NCI-H1930 (cell line): ENCODE measurements at places on chromosomes 6 and 20.
A peak's percentile ranks its signal among the peaks of the same experiment; 100 is the strongest.

- DNase-seq, result no peak
Measured at GRCh38 chr20:58388028-58388601, 914 bp upstream of the VAPB start.

- DNase-seq, result no peak
Measured at GRCh38 chr6:128981716-128982115, 98.8 kb downstream of the LAMA2 start.

DNA sequence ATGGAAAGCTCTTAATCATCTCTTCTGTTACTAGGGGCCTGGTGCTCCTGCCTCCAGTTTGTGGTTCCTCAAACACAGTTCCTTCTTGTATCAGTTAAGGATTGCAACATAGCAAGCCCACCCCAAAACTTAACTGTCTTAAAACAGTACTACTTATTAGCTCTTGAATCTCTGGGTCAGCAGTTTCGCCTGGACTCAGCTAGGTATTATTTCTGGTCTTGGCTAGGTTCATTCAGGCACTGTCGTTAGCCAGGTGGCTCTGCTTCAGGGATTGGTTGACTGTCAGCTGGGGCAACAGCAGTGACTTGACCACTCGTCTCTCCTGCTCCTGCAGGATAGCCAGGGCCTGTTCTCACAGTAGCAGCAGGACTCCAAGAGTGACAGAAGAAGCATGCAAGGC, 30.0 kb upstream of the RALY start:
- DNase-seq, result no peak

DNA sequence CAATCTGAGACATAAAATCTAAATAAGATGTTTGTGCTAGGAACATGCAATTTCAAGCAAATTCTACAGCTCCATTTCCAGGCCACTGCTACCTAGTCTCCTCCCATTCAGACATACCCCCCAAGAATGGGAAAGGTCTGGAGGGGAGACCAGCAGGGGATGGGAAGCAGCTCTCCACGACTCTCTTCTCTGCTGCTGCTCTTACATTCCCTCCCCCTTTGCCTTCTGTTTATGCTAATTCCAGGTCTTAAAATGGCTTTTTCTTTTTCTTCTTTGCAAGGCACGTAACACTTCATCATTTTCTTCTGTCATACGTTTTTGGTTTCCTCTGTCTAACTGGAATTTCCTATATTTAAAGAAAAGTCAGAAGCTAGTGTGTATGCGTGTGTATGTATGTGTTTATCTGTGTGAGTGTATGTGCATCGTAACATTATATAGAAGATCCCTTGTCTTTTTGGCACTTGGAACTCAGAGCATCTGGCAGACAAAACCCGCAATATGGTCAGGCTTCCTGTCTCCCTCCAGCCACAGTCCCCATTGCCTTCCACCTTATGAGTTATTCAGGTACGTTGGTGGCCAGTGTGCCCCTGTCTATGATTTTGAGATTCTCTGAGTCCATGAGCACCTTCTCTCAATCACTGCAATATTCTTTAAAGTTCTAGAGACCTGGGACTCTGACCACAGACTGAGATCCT, 493.7 kb downstream of the BTBD3 start:
- no peak for DNase-seq

- no peak for DNase-seq
Measured at GRCh38 chr20:60428651-60429050, 470.4 kb downstream of the CDH26 start.

GRCh38 chr6:135581211-135581610, 83.7 kb upstream of the AHI1 start:
- DNase-seq, result no peak

DNA sequence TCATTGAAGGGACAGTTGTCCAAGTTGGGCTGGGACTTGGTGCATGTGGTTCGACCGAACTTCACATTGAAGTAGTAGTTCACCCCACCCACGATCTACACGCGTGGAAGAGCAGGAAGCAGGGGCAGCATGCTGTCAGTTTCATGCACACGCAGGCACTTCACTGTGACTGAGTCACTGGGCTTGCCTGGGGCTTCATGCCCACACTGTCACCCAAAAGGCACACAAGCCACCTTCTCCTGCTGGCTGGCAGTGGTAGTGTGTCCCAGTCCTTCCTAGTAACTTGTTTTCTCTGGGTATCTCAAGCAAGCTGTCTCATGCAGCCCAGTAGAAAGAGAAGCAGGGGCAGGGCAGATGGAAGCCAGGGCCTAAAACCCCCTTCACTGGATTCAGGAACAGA, 2.0 kb downstream of the CST5 start:
- DNase-seq, result no peak

DNA sequence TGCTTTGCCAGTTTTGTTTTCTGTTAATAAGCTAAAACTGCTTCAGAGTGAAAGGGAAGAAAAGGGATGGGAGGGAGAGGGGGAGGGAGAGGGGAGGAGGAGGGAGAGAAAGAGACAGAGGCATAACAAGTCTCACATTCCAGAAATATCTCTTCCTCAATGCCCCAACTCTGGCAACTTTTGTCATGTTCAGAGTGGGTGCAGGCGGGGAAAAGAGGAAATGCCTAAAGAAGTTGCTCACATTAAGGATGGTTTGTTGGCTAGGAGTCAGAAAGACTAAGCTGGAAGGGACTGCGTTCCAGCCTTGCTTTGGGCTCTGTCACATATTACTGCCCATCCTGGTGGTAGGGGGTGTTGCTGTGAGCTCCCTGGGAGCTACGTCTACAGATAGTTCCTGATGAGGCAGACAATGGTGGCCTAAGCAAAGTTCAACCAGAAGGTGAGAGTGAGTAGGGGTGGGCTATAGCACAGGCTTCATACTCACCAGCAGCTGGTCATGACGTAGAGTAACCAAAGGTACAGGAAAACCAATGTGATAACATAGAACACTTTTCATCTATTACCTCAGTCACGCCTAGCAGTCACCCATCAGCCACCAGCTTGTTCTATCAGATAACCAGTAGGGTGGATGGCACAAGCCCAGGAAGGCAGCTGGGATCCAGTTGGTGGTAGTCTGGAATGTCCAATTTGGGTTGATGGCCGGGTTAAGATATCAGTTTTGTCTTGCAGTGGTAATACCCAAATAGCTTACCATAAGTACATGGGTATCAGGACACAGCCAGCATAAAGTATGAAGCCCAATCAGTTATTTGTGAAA, 2.1 kb downstream of the TSPYL4 start:
- DNase-seq, result no peak

DNA sequence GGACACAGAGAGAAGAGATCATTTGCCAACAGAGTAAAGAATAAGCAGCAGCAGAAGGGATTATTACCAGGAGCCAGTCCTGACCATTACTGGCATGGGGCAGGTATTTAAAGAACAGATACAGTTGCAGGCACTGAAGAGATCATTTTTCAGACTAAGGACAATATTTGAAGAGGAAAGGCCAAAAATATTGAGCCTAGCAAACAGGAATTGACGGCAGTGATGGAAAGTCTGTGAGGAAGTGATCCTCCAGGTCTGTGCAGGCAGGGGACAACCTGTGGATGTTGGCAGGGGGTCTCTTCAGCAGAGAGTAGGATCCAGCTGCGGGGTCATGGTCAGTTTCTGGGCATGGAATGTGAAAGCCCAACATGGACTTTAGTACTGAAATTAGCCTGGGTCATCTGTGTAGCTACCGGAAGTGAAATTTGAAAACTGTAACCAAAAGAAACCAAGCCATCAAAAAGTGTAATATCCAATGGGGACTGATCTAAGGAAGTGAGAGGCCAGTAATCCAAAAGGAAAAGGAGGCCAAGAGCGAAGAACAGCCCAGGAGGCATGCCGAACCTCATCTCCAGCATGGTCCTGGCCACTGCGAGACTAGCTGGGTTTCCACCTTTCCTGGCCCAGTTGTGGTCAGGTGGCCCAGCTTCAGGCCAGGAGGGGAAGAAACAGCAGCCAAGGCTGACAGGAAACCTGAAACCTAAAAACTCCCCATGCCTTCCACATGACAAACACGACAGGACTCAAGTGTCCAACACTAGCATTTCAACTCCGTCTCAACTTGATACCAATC, 115.1 kb upstream of the TNFAIP3 start:
- DNase-seq, result no peak

DNA sequence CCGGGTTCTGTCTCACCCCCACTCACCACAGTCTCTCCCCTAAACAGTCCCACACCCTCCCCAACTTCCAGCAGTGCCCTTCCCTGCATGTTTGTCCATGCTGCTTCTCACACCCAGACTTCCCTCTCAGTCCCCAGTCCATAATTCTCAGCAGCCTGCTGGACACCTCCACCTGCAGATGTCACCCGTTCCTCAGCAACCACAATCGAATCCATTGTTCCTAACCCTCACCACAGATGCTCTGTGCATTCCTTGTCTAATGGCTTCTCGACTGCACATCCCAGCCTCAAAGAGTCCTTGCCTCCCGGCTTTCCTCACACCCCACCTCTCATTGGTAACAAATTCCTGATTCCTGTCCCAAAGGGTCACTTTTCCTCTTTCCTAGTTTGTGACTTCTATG, 55.6 kb downstream of the GOPC start:
- no peak for DNase-seq

GRCh38 chr6:132814716-132815570, 574 bp downstream of the RPS12 start:
- no peak for DNase-seq

GRCh38 chr20:21513181-21513663, 642 bp downstream of the NKX2-2 start:
- no peak for DNase-seq

GRCh38 chr20:47258745-47259695, 97.5 kb downstream of the ZMYND8 start:
- no peak for DNase-seq

DNA sequence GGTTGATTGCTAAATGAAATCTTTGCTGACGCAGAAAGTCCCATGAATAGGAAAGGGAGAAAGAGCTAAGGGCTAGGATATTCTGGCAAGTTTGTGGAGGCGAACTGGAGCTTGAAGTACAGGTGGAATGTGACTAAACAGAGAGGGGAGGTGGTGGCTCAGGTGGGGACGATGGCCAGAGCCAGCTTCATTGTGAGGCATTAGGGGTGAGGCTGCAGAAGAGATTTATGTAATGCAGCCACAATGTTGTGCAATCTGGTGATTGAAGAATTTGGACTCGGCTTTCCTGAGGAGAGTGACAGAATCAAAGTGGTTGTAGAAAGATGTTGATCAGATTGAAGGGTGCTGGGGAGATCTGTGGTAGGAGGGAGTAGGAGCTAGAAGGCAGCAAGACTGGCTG, 42.9 kb upstream of the SPACA1 start:
- DNase-seq, result no peak

DNA sequence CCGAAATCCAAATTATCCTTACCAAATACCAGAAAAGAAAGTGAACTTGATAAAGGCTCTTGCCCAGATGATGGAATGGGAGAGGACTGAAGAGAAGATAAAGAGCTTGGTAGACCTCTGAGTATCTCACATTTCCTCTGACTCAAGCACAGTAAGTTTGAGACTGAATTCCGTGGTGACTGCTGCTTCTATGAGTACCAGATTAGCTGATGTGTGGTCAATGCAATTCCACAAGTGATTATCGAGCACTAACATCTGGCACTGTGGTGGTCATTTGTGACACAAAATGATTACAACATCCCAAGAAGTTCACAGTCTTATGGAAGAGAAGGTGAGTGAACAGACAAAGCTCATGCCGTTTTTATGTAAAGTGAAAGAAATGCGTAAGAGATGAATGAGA, 2.6 kb upstream of the RPS6KA2 start:
- no peak for DNase-seq

DNA sequence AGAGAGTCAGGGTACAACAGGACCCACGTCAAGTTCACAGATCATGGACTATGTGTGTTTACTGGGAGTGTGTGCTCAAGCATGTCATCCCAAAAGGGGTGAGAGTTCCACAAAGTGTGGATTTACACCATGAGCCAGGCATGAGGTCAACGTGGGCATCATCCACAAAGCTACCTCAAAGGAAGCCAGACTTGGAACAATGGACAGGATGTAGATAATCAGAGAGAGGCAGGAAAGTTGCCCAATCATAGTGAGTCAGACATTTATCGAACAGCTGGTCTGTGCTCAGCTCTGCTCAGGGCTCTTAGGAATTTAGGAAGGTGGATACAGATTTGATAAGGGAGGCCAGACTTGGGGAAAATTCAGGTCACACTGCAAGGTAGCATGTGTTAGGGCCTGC, 317.2 kb upstream of the CDYL start:
- no peak for DNase-seq

- DNase-seq, result no peak
Measured at GRCh38 chr6:35477028-35477427, 8.8 kb downstream of the RPL10A start.

GRCh38 chr6:18883851-18884250, 496.7 kb downstream of the RNF144B start:
- DNase-seq, result peak; percentile 65

- DNase-seq, result no peak
Measured at GRCh38 chr6:92114091-92114675, 1305.2 kb downstream of the EPHA7 start.

DNA sequence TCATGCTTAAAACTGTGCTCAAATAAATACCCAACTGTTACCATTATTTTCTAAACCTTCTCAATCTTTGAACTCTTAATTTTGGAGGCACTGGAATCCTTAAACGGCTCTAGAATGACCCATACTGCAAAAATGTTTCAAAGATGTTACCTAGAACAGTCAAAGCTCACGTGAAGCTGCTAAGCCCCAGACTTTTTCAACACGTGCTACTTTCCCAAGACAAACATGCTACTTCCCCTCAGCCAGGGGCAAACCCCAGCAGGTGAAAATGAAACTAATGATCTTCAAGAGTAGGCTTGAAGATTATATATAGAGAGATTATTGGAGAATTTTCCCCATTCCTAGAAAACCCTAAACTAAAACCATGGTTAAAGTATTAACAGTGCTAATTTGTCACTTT, 28.1 kb downstream of the HUS1B start:
- DNase-seq, result no peak

GRCh38 chr6:99512033-99512432, 3.2 kb downstream of the USP45 start:
- DNase-seq, result no peak

DNA sequence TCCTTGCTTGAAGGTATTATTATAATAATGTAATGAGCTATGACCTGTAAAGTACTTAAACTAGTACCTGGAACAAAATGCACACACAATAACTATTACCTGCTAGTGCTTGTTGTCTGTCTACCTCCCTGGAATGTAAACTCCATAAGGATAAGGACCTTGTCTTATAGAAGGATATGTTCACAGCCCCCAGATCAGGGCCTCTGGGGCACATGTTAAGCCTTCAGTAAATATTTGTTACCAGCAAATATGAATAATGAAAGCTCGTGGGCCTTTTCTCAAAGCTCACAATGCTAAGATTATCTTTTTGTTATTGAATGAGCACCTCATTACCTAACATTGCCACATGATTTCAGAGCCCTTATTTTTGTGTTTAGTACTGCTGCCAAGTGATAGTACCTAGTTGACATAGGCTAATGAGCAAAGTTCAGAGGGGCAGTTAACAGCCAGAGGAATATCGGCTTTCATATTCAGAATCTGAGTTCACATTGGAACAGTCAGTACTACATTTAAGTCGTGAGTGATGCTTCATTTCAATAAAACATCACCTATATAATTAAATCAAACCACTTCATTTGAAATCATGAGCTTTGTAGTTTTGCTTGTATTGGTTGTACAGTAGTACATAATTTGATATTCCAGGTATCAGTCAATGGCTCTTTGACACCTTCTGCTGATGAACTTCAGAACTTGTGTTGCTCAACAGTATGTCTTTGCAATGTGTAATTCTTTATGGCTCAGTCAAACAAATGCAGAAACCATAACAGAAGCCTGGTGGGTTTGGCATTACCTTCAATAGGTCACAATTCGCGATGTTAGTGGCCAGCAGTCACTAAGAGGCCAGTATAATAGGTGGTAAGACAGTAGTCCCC, 11.8 kb upstream of the SMLR1 start:
- no peak for DNase-seq

GRCh38 chr20:59063358-59064213, 21.0 kb upstream of the PRELID3B start:
- DNase-seq, result peak; percentile 65

- no peak for DNase-seq
Measured at GRCh38 chr20:37511610-37512275, 9.3 kb upstream of the NNAT start.
